ENCODE measurements at places on chromosomes 13 and 19.

GRCh38 chr13:40113643-40114304 lies 458.3 kb downstream of the COG6 start:
- DNase-seq: no peak

GRCh38 chr13:71148396-71148795 lies 718.6 kb downstream of the DACH1 start:
- DNase-seq: no peak

DNA sequence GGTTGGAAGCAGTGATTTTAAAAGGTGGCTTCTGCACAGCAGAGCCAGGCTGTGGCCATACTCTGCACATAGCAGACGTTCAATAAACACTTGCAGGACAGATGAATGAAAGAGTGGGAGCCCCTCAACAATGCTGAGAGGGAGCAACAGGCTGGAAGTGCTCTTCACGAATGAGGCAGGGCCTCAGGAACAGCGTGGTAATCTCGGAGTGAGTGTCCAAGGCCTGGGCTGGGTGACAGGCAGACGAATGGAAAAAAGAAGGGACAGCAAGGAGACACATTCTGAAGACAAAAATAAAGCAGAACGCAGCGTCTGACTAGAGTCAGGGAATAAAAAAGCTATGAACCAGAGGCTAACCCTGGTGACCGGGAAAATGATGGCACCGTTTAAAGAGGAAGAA lies 11.1 kb downstream of the GJA3 start:
- no peak for DNase-seq

DNA sequence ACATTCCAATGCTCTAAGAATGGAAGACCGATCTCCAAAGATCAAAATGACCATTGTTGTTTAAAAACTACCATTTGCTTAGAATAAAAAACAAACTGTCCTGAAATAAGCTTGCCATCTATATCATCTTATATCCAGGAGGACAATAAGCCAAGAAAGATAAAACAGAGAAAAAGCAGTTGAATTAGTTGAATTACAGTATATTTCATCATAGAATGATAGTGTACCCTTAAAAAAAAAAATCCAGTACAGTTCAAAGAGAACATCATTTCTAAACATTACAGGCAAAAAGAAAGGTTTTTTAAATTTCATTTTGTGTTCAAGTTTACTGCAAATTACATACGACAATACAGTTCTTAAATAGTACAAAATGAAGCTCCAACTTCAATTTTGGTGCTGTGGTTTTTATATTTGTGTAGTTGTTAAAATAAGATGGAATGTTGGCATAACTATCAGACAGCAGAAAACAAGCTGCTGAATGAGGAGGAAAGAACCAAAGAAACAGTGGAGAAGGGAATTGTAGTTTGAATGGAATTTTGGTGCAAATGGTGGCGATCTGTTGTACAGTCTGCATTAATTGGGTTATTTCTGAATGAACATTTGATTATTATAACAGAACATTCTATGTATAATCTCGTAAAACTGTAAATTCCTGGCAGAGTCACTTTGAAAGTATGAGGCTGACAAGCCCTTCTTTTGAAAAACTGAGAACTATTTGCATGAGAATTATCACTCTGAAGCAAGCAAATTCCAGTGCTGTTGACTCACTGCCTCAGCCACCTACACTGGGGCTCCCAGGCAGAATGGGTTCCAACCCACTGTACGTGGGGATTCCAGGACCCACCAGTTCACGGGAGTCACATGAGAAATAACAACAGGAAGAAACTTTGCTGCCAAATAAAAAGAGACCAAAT lies 37.7 kb downstream of the LHFPL6 start:
- no peak for DNase-seq

DNA sequence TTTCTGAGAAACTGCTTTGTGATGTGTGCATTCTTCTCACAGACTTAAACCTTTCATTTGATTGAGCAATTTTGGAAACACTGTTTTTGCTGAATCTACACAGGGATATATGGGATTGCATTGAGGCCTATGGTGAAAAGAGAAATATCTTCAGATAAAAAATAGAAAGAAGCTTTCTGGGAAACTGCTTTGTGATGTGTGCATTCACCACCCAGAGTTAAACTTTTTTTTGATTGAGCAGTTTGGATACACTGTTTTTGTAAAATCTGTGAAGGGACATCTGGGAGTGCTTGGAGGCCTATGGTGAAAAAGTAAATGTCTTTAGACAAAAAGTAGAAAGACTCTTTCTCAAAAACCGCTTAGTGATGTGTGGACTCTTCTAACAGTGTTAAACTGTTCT lies 1683.8 kb downstream of the UQCRFS1 start:
- no peak for DNase-seq

GRCh38 chr19:18193388-18194180 lies 566 bp downstream of the MPV17L2 start:
- DNase-seq: no peak

DNA sequence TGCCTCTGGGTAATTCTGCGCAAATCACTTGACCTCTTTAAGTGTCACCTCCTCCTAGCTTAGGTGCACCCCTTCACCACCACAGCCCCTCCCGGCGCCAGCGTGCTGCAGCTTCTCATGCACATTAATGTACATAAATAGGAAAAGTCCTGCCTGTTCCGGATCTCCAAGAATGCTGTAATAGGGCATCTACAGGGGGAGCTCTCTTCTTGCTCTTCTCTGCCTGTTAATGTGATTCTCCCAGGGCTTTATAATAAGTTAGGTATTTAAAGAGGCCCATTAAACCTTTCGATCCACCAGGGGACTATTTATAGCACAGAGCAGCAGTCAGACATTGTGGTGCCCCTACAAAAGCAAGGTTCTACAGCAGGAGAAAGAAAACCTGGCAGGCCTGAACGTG lies 35.3 kb downstream of the SOX1 start:
- DNase-seq: no peak

- DNase-seq: no peak
Measured at GRCh38 chr19:8243146-8243545, 34.0 kb downstream of the CERS4 start.

DNA sequence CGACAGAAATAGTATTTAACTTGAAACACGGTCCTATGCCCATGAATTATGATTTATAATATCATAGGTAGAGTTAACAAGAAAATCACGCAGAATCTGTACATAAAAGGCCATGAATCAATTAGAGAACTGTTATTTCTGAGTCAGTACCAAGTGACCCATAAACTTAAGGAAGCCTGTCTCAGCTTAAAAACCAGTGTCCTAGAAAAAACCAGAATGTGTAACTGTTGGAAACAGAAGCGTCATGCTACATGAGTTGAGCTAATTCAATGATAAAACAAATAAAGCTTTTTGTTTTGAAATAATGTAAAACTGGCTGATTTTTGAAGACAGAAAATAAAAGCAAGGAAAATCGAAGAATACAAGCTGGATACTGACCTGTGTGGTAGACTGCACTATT lies 34.8 kb upstream of the SGCG start:
- no peak for DNase-seq

DNA sequence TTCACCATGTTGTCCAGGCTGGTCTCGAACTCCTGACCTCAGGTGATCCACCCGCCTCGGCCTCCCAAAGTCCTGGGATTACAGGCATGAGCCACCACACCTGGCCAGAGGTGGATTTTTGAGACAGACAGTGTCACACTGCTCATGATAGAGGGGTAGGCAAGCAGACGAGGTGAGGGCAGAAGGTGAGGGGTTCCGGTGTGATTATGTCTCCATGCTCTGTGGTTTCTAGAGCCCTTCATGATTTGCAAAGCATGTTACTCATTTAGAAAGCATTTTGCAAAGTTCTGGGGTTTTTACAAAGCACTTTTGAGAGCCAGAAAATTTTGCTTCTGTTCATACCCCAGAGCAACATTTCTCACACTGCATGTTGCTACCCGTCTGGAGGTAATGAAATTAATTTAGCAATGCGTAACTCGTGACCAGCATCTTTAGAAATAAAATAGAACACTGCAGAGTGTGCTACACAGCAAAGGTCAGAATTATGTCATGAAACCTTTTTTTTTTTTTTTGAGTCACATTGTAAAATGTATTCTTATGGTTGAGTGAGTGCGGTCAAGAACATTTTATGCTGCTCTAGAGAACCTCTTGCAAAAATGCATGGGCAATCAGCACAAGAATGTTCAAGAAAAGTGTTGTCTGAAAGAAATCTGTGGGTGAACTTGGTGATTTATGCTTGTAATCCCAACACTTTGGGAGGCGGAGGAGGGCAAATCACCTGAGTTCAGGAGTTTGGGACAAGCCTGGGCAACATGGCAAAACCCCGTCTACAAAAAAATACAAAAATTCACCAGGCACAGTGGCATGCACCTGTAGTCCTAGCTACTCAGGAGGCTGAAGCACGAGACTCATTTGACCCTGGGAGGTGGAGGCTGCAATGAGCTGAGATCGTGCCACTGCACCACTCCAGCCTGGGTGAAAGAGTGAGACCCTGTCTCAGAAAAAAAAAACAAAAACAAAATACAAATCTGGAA lies 58.0 kb downstream of the MAP4K1 start:
- peak; percentile 78 for DNase-seq

DNA sequence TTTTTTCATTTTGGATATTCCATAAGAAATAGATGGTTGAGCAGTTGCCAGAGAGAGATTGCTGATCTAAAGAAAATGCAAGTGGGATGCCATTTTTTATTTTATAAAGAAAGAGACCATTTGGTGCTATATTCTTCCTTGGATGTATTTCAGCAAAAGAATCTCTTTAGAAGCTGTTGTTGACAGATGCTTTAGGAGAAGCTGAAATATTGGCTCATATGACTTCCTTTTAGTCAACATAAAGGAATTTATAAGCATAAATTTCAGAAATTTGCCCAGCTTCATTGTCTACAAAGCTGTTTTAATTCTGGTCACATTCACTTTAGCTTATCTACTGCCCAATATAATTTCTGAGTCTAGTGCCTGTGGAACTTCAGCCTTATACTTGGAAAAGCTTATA lies 36.9 kb downstream of the POLR1D start:
- no peak for DNase-seq

All from activated effector memory CD4-positive, alpha-beta T cell treated with anti-CD3 and anti-CD28 coated beads, Interleukin-2, amount 50 U/mL, for 16 hours (primary cell).